Left ventricle myocardium superior (tissue), 1 donor: ENCODE measurements at places on chromosomes 4 and X. TPM values are rescaled to one million over a fixed set of nuclear protein-coding genes. Genes with fewer than 3 reads are reported as not detected.

Gene HTR2C
- total RNA-seq, result not detected

- no peak for DNase-seq
These were observed 392.5 kb downstream of the ZNF674 start for GRCh38 chrX:46152756-46153155.

DNA sequence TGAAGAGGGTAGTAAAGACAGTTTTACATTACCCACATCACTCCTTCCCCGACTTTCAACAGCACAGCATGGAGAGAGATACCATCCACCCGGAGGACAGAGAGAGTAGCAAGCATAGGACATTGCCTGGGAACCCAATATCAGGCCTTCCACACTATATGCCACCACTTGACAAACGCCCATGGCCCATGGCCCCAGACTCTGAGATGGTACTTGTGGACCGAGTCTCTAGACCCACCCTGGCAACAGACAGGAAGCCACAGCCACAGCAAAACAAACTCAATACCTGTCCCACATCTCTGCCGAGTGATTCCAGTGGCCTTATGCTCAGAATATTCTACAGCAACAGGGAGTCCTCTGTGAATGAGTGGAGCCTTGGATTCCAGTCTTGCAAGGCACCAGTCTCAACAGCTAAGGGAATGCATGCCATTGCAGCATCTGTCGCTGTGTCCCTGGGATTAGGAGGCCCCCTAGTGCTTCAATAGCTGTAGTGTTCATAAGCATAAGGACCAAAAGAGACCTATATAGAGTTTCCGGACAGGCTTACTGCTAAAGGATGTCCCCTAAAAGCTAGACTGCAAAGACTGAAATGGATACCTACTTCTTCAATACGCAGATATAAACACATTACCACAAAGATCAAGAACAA, 14.7 kb upstream of the CT55 start:
- no peak for DNase-seq

GRCh38 chr4:150006197-150006596, 72.0 kb upstream of the DCLK2 start:
- DNase-seq, result no peak

- no peak for DNase-seq
These were observed 642.6 kb downstream of the IL1RAPL1 start for GRCh38 chrX:29229802-29230201.
